Mesothelial cell of epicardium (in vitro differentiated cells): ENCODE measurements at places on chromosomes 11 and 22.

DNA sequence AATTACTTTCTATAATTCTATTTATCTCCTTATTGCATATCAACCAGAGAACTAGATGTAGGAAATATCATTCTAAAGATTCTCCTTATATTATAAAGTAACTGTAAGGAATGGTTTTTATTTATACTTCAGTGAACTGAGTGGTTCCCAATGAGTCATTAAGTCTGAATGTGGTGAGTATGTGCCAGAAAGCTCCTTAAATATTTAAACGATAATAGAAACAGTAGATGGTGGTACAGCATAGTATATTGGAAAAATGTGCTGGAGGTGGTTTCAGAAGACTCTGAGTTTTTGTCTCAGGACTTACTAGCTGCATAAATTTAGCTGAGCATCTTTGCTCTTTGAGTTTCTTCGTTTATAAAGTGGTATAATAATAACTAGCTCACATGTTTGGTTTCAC, 653.5 kb downstream of the FAM181B start:
- H3K4me3 ChIP-seq = no peak overlapping the region
- no peak for DNase-seq
- H3K36me3 ChIP-seq = no peaks in the 10 kb centered on the region
- no peak overlapping the region for H3K27ac ChIP-seq
- peaks cover 5% of the 10 kb centered on the region for H3K4me1 ChIP-seq

DNA sequence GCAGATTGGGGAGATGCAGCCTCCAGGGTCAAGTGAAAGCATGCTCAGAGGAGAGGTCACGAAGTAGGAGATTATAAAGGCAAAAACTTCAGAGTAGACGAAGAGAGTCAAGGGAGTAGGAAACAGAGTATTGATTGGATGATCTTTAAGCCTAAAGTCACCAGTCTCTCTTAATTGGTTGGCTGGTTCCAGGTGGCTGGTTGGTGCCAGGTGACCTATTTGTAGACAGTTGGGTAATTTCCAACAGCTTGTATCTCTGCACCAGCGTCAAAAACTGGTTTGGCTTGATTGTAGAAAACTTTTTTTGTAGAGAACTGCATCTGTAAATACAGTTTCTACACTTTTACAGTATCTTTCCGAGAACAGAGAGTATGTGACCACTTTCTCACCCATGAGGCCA, 75.7 kb upstream of the CCDC90B start:
- H3K4me1 ChIP-seq = peaks cover 3% of the 10 kb centered on the region
- H3K27me3 ChIP-seq = no peaks in the 10 kb centered on the region
- peaks cover 3% of the 10 kb centered on the region for H3K36me3 ChIP-seq

DNA sequence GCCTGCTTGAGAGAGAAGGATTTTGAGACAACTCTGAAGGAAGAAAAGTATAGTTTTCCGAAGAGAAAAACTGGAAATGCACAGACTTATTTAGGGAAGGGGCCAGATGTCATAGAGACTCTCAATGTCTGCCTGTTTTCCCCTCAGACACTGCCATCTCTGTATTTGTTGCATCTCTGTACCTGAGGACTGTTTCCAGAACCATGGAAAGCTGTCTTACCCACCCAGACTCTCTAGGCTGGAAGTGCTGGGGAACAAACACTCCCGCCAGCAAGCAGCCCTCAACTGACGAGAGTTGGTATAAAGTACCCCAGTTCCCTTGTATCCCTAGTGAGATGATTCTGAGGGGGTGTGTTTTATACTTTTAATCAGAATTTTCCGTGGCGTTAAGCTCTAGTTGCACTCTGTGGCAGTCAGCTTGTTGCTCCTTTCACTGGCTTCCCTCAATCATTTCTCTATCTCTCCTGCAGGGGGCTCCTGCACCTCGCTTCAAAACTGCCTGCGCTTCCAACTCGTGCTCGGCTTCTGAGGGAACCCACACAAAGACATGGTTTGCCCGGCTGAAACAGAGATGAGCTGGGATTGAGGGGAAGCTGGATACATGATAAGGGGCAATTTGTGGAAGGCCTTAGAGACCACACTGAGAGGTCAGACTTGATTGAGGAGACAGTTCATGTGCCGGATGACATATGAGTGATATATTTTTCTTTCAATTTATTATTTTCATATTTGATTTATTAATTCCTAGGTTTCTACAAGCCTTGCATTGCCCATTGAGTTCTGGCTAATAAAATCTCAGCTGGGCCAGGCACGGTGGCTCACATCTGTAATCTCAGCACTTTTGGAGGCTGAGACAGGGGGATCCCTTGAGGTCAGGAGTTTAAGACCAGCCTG, 36.9 kb upstream of the CLPB start:
- H3K4me1 ChIP-seq = peaks cover 2% of the 10 kb centered on the region
- peaks cover 34% of the 10 kb centered on the region for H3K27me3 ChIP-seq
- H3K4me3 ChIP-seq = no peak overlapping the region
- DNase-seq = peak; percentile 40

- peaks cover 74% of the 10 kb centered on the region for H3K27me3 ChIP-seq
- H3K27ac ChIP-seq = no peak overlapping the region
- DNase-seq = no peak
- peaks cover 7% of the 10 kb centered on the region for H3K4me1 ChIP-seq
These were observed 85.2 kb upstream of the PPARA start for GRCh38 chr22:46064966-46065666.

- no peaks in the 10 kb centered on the region for H3K27me3 ChIP-seq
- DNase-seq = no peak
- no peak overlapping the region for H3K4me3 ChIP-seq
- no peak overlapping the region for H3K27ac ChIP-seq
- H3K4me1 ChIP-seq = no peaks in the 10 kb centered on the region
- peaks cover 27% of the 10 kb centered on the region for H3K36me3 ChIP-seq
These were observed 12.3 kb upstream of the CYP2D6 start for GRCh38 chr22:42142771-42143461.

DNA sequence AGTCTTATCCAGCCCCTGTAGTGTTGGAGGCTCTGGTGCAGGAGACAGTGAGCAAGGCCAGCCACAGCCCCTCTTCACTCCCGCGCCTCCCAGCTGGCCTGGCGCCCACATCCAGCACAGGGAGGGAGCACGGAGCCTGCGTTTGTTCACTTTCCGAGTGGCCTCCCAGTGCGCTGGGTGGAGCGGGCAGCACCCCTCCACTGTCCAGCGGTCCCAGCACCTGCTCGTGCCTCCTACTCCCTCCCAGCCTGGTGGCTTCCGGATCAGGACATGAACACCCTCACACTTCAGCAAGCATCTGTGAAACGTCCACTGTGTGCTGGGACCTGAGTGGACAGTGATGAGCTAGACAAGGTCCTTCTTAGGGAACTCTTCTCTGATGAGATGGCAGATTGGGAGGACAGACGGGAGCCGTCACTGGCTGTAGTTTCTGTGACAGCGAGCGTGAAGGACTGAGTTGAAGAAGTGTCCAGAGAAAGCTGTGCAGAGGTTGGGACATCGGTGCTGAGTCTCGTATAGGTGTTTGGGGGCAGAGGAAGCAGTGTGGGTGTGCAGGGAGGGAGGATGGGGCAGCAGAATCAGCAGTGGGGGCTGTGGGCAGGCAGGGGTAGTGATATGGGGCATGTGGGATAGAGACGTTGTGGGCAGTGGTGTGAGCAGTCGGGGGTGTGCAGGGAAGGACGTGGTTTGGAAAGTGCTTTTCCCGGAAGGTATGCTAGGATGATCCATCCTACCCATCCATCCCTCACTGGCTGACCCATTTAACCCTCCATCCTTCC, 256.8 kb downstream of the TBC1D22A start:
- peaks cover 20% of the 10 kb centered on the region for H3K36me3 ChIP-seq
- no peak for DNase-seq
- H3K27ac ChIP-seq = no peak overlapping the region
- H3K4me1 ChIP-seq = no peaks in the 10 kb centered on the region

DNA sequence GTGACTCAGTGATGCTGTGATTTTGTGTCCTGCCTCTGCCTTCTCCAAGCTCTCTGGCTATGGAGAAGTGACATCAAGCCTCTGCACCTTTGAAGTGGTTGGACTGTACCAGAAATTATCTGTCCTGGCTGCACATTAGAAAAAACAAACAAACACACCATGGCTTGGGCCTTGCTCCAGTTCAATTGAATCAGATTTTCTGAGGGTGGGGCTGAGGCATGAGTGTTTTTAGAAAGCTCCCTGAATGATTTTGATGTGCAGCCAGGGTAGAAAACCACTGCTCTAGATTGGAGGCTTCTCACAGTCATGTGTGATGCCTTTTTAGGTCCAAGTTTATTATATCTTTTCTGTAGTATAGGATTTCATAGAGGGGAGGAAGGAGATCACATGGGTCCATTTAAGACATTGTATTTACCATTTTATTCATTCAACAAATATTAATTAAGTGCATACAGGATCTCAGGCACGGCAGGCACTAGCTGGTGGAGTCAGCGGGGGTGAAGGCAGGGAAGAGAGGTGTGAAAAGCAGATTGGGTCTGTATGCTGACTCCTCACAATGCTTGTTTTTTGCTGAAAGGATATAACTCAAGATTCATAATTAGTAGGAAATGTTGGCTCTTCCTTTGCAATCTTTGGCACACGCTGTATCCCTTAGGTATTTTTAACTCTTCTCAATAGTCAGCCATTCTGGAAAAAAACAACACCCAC, 7.1 kb upstream of the VSTM5 start:
- no peak overlapping the region for H3K27ac ChIP-seq
- H3K36me3 ChIP-seq = no peaks in the 10 kb centered on the region
- no peak overlapping the region for H3K4me3 ChIP-seq
- no peak for DNase-seq
